ENCODE measurements at places on chromosomes 2 and 18.

- DNase-seq, result no peak
These were observed 61.9 kb upstream of the BZW1 start for GRCh38 chr2:200749631-200750322.

GRCh38 chr2:144597894-144598593 lies 78.1 kb upstream of the ZEB2 start:
- no peak for DNase-seq

- no peak for DNase-seq
These were observed 12.1 kb upstream of the KDSR start for GRCh38 chr18:63378919-63379638.

- no peak for DNase-seq
These were observed 4.5 kb downstream of the BOK start for GRCh38 chr2:241563031-241563507.

- DNase-seq, result no peak
These were observed 958 bp upstream of the ALLC start for GRCh38 chr2:3656762-3657721.

- no peak for DNase-seq
These were observed 19.6 kb downstream of the USP39 start for GRCh38 chr2:85635636-85636035.

- no peak for DNase-seq
These were observed 50.4 kb downstream of the ZDBF2 start for GRCh38 chr2:206324869-206325268.

DNA sequence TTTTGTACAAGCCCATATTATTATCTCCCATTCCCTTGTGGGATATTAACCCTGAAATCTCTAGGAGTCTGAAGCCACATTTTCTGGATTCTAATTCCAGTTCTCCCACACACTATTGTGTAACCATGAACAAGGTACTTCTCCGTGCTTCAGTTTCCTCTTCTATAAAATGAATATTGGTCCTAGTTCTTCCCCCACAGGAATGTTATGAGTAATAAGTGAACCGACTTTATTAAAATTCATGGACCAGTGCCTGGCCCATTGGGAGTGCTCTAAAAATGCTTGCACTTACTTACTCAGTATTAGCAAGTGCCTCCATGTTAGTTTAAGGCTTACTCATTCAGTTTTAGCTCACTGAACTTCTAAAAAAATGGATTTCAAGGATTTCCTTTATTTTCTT lies 1.4 kb upstream of the ACMSD start:
- DNase-seq, result no peak

- no peak for DNase-seq
These were observed 240.9 kb downstream of the RNF152 start for GRCh38 chr18:61651880-61652268.

- DNase-seq, result no peak
These were observed 9.7 kb upstream of the POLE4 start for GRCh38 chr2:74948779-74949178.

GRCh38 chr2:45554742-45555140 lies 56.3 kb downstream of the SRBD1 start:
- DNase-seq, result no peak

GRCh38 chr2:80517316-80517715 lies 212.8 kb upstream of the LRRTM1 start:
- no peak for DNase-seq

DNA sequence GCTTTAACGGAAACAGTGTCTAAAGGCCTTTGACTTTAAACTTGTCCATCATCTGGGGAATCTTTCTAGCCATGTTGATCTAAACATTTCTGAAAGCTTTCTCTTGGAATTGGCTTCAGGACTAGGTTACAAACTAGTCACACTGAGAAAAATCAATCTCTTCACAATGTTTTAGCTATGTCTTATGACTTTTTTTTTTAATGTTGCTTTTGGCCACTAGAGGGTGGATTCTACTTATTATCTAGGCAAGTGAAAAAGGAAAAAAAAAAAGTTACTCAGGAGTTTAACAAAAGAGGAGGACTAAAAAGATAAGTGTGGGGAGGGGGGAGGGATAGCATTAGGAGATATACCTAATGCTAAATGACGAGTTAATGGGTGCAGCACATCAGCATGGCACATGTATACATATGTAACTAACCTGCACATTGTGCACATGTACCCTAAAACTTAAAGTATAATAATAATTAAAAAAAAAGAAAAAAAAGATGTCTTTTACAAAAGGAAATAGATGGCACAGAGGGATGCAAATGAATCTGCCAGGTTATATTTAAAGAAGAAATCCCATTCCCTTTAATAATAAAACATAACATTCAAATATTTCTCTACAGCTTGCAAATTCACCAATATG lies 160.4 kb upstream of the PID1 start:
- DNase-seq, result no peak

- no peak for DNase-seq
These were observed 175.3 kb downstream of the PDE11A start for GRCh38 chr2:177897278-177897677.

DNA sequence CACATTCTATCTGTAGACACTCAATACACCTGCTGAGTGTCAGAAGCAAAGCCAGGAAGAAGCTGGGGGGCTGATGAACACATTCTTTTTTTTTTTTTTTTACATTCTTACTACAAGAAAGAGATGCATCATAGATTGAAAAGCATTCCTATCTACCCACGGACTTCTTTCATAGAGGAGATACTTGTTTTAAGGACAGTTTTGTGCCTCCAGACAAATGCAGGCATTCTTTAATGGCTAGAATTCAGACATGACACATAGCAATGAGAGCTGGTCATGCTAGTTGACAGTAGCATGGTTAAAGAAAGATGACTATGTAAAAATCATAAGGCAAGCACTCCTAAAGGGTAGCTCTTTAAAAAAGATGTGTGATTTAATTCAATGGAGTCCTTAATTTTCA lies 110.2 kb downstream of the EPHA4 start:
- no peak for DNase-seq

GRCh38 chr2:70936165-70936978 lies 672 bp downstream of the ATP6V1B1 start:
- no peak for DNase-seq

GRCh38 chr18:10367836-10368235 lies 86.6 kb upstream of the APCDD1 start:
- DNase-seq, result no peak

DNA sequence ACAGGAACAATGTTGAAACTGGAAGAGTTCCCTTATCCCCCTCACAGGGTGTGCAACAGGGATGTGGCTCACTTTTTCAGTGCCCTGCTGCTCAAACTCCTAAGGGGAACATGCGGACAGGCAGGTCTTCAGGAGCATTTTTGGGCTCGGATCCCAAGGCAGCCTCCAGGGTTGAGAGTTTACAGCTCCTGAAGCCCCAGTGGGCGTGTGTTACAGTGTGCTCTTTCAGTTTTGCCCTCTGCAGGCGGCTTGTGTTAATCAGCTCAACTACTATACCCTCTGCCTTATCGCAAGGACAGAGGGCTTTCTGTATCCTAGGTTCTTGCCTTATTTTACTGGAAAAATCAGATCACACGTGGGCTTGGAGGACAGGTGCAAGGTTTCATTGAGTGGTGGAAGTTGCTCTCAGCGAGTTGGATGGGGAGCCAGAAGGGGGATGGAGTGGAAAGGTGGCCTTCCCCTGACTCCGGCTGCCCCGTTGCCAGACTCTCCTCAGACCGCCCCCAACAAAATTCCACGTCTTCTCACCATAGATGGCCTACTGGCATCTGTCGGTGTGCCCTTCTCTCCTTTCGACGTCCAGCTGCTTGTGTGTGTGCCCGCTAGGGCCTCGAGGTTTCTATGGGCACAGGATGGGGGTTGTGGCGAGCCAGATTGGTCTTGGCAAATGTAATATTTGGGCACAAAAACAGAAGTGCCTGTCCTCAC lies 541.9 kb downstream of the TMX3 start:
- DNase-seq, result no peak

DNA sequence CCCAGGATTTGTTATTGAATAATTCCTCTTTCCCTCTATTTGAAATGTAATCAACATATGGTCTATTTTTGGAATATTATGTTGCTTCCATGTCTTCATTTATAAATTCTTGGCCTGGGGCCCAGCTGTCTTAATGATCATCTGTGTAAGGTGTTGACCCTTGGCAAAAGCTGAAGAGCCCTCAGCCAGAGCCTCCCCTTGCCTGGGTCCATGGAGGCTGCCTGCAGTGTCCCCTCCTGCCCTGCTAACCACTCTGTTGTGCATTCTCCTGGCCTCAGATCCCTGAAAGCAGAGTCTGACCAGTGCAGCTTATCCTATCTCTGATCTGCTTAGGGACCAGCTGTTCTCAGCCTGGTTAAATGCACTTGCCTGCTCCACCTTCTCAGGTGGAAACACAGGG lies 226.1 kb upstream of the APCDD1 start:
- no peak for DNase-seq

DNA sequence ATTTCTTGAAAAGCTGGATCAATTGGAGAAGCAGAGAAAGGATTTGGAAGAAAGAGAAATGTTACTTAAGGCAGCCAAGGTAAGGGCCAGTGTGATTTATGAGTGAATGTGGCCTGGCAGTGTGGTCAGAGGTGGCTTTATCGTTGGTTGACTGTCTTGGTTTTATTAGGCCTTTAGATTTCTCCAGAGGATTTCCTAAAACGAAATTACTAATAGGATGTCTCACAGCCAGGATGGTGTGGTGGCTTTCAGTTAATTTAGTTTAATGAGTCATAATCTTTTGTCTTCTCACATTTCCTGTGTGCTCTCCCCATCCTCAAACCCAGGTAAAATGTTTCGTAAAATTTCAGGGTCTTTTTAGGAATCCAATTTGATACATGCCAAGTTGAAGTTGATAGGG lies 100.8 kb downstream of the TAF4B start:
- DNase-seq, result no peak

DNA sequence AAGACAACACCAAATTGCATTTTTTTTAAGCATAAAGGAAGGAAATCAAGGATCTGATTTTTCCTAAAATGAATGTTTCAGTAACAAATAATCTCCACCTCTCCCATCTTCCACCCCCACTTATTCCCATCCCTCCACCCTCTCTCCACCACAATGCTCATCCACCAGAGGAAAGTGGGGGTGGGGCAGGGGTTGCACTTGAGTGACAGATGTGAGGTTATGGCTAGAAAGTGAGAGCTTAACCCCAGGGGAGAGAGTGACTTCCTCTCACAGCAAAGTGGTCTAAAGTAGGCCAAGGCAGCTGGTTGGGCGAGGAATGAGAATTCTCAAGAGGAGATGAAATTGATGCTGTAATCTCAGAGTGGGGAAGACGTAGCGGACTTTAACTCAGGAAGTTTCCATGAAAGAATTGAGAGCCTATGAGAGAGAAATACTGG lies 104.7 kb downstream of the HNRNPLL start:
- DNase-seq, result no peak

- DNase-seq, result no peak
These were observed 9.7 kb downstream of the OXER1 start for GRCh38 chr2:42754021-42754775.

GRCh38 chr2:16329421-16329820 lies 336.2 kb downstream of the CYRIA start:
- no peak for DNase-seq

DNA sequence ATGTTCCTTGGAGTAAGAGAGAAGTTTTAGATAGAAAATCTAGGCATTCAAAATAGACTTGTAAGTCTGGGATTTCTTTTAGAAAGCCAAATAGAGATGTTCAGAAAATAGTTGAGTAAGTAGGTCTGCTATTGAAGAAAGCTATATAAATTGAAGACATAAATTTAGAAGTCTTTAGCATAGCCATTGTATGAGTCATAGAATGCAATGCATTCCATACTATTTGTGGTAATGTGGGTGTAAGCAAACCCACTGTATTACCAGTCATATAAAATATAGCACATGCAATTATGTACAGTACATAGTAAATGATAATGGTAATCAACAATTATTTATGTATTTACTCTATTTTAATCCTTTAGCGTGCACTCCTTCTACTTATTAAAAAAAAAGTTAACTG lies 14.1 kb downstream of the MC4R start:
- no peak for DNase-seq

DNA sequence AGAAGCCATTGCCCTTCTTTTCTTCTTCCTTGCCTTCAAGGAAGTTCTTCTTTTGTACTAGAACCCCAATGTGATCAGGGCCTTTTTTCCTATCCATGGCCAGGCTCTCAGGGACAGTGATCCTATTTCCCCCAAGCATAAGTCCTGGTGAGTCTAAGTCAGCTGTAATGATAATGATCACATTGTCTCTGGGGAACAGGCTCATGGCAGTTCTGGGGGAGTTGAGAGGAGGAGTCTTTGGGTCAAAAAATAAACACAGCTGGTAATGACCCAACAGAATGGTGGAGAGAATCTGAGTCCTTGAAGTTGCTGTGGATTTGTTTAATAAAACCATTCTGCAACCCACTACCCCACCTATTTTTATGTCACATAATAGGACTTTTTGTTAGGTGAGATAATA lies 96.6 kb downstream of the SOCS6 start:
- no peak for DNase-seq

DNA sequence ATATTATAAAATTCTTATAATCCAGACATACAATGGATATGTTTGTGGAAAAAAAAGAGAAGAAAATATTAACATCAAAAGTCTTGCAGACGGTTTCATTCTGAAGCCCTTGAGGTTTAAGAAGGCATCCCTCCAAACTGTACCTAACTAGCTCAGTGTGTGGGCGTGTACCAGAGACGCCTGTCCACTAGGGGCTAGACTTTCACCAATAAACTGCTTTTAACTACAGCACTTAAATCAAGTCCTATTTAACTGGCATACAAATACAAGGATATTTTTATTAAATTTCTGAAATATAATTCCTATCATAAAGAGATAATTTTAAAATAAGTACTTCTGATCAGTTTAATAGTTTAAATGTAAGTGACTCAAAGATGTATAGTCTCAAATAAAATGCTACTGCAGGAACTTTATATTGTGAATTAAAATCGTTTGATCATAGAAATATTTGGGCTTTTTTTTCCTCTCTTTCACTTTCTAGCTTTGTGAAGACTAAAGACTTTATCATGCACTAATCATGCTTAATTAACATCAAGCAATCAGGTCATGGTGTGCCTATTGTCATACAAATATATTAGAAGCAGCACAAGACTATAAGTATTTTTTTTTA lies 437.7 kb downstream of the SATB2 start:
- DNase-seq, result no peak

DNA sequence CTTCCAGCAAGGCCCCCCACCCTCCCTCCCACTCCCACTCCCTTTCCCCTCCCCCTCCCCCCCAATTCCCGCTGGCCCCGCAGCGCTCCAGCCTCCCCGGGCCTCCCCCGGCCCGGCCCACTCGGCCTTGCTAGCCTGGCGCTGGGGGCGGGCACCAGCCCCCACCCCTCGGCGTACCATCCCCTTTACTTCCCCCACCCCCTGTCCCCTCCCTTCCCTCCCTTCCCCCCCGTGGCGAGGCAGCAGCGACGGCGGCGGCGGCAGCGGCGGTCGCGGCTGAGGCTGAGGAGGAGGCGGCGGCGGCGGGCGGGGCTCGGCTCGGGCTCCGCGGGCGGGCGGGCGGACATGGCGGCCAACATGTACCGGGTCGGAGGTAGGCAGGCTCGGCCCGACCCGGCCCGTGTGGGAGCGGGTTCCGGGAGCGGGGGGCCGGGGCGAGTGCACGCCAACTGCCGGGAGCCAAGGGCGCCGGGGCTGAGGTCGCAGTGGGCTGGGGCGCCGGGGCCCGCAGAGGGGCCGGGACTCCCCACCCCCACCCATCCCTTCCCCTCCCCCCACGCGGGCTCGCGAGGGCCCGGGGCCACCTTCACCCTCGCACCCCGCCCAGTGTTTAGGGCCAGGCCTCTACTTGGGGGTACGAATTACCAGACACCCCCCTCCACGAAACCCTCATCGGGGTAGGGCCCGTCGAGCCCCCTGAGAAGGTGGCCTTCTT lies at the start of gene MTA3:
MTA3 (plus strand) TSS at position 232 of the 715 bp plus-strand sequence; CDS start at position 346, 114 bp downstream.
- DNase-seq, result peak; percentile 40

- no peak for DNase-seq
These were observed 210.9 kb downstream of the CDH20 start for GRCh38 chr18:61544178-61544577.

GRCh38 chr2:100821255-100821910 lies 1.4 kb downstream of the NPAS2 start:
- no peak for DNase-seq
